Right cardiac atrium (tissue), 5 donors: ENCODE measurements at places on chromosomes 6 and 20. TPM values are rescaled to one million over a fixed set of nuclear protein-coding genes. Genes with fewer than 3 reads are reported as not detected.

- DNase-seq, result no peak
Observed at GRCh38 chr20:45246109-45246508, 8.3 kb downstream of the SLPI start.

OXT gene
- total RNA-seq, result not detected

ADGRF1 gene
- not detected for total RNA-seq

BPIFB2 gene
- total RNA-seq, result not detected
